Activated CD8-positive, alpha-beta T cell treated with anti-CD3 and anti-CD28 coated beads for 36 hours (primary cell): ENCODE measurements at places on chromosomes 11 and 22. TPM values are rescaled to one million over a fixed set of nuclear protein-coding genes. Genes with fewer than 3 reads are reported as not detected.

DNA sequence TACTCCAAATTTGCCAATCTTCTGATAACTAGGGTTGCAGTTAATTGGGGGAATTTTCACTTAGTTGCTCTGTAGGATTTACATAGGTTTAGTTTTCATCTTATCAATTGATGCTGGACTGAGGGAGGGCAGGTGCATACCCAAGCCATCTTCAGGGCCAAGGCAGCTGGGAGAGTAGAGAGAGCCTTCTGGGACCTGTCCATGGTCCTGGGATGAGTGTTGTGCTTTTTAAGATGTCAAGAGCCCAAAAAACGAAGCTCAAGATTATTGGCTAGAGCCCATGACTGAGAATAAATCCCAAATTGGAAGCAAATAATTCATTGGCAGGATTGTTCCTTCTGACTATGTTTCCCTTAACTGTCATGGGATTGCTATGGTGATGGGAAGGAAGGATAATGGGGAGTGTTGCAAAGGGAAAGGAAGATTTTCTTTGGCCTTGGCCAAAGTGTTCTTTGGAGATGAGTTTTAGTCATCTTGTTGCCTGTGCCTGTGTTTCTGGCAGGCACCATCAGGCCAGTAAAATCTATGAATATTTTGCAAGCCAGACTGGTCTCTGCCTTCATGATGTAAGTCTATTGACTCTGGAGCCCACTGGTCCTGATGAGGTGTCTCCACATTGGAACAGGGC, 4.5 kb downstream of the SLC22A6 start:
- peak; percentile 15 for DNase-seq

GRCh38 chr22:19972652-19973550, 31.3 kb upstream of the TXNRD2 start:
- no peak for DNase-seq

GRCh38 chr11:133956650-133957633, at the start of gene IGSF9B:
Gene IGSF9B, minus strand, starts transcription at chr11:133956968. Its CDS starts 214 bp downstream, at chr11:133956754.
- peak; percentile 94 for DNase-seq

DNA sequence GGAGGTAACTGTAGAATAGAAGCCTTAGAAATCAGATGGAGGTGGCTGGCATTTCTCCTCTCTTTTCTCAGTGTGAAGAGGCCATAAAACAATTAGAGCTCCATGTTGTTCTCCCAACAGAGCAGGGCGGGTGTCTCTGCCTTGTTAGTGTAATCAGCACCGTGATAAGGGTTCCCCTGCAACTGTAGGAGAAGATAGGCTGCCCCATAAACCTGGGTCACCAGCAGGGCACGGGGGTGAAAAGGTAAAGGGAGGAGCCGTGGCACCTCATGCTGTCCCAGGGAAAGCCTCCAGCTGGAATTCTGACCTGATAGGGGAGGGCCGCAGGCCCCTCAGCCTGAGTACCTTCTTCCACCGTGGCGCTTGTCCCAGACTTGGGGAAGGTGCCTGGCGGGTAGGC, 68.7 kb downstream of the ISX start:
- DNase-seq: no peak

DNA sequence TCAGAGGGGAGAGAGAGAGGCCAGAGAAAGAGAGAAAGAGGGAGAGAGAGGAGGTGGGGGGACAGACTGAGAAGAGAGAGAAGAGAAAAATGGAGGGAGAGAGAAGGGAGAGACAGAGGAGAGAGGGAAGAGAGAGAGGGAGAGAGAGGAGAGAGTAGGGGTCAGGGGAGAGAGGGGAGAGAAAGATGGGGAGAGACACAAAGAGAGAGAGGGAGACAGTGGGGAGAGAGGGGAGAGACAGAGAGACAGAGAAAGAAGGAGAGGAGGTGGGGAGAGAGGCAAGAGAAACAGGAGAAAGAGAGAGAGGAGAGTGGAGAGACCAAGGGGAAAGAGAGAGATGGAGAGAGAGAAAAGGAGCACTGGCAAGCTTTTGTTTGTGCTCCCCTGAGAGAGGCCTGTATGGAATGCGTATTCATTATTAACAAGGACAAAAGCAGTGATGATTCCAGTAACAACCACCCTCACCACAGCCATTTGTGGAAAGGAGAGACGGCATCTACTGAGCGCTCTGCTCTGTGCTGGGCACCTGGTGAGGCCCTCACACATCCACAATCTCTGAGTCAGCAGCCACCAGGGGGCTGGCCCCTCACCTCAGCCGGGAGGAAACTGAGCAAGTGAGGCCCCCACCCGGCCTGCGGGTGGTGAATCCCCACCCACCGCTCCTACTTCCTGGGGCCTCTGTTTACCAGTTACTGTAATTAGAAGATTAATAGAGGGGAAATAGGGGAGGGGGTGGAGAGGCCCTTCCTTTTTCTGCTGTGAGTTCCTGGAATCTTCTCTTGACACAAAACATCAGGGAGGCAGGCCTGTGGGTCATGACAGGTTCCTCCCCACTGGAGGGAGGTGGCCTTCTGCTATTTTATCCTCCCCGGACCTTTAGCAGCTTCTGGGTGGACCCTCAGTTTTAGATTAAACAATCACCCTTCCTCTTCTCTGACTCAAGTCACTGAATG, 14.6 kb upstream of the MIAT start:
- DNase-seq: peak; percentile 95

DNA sequence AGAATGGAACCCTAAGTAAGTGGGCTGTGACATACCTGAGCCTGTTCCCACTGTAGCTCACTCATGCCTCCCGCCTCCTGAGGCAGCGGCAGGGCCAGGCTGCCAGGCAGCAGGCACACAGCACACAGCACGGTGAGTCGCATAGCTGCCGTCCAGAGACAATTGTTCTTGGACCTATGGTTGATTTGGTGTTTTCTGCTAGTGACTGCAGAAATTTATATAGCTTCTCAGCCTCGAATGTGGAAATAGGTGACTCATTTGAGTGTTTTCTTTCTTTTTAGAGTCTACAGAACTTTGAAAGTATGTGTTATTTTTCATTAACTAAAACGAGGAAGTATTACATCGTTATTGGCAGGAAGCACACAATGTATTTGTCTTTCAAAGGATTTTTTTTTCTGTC, at the start of gene MMP7:
MMP7 (minus strand) TSS at position 190 of the 400 bp plus-strand sequence; CDS start at position 143, 47 bp downstream.
- DNase-seq: no peak

The TECTA gene
- 0.41 TPM for total RNA-seq

- DNase-seq: no peak
These were observed 25.1 kb downstream of the KIAA1671 start for GRCh38 chr22:24977370-24978221.

GRCh38 chr11:112156956-112157766, 6.7 kb downstream of the IL18 start:
- peak; percentile 2 for DNase-seq

The TRIM29 gene
- total RNA-seq: not detected
